ENCODE measurements at places on chromosomes 1 and 21.

DNA sequence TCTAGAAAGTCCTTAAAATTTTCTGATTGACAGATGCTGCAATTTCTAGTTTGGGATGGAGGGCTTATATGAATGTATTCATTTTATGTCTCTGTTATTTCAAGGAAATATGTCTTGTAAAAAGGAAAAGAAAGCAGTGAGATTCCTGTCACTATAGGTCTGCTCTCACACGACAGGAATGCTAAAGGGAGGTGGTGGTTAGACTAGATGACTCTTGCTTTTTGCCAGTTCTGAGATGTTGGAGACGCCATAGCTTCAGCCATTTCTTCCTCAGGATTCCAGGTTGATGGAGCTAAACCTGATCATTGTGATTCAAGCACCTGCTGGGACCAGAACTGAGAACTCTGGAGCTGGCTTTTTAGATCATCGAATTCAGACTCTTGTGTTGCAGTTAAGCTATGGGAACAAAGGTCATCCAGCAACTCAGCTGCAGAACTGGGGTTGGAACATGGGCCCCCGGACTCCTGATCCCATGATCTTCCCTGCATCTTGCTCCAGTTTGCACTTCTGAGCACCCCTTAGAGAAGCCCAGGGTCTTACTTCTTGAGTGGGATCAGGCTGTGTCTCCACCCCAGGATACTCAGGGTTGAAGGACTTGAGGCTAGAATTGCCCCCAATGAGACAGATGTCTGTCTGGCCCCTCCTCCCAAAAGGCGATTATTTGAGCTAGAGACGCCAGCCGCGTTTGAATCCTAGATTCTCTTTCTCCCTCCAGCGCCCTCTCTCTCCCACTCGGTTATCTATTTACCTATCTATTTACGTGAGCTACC, 46.7 kb upstream of the FOXO6 start:
- DNase-seq: no peak

DNA sequence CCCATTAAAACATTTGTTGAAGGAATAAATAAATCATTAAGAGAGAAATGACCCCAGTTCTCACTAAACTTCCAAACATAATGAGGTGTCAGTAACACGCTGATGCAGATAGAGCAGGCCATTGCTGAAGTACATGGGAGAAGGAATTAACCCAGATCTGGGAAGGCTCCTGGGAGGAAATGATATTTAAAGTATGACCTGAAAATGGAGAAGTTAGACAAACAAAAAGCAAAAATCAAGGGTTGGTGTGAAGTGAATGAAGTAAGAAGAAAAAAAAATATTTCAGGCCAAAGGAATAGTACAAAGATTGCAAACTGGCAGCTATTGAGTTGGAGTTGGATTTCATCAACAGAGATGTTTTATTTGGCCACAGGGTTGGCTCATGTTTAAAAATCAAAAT, 71.4 kb downstream of the RGS2 start:
- DNase-seq: no peak

DNA sequence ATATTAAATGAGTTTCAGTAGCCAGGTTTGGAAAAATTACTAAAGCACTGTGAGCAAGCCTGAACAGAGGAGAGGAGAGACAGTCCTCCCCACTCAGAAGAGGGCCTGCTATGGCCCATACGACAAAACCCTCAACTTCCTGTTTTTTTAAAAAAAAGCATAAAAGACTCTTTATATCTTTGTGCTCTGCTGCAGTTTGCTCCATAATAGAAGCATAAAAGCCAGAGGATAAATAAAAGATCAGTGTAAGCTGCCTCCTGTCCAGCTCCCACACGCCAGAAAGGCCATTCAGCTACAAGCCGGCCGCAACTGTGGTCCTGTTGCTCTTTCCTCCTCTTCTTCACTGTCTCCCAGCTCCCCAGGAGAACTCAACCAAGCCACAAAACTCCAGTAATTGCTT, 37.8 kb downstream of the NID1 start:
- DNase-seq: no peak

GRCh38 chr1:157380523-157380922, 171.8 kb downstream of the FCRL5 start:
- DNase-seq: no peak

- DNase-seq: no peak
Observed at GRCh38 chr1:36560177-36560576, 77.5 kb upstream of the CSF3R start.

GRCh38 chr1:231159963-231160761, 1.7 kb upstream of the TRIM67 start:
- no peak for DNase-seq

GRCh38 chr1:91900562-91900961, 14.6 kb upstream of the TGFBR3 start:
- no peak for DNase-seq

- DNase-seq: no peak
Observed at GRCh38 chr1:192311281-192311680, 5.5 kb upstream of the RGS21 start.

GRCh38 chr1:3276341-3276800, 178.1 kb upstream of the ARHGEF16 start:
- DNase-seq: no peak

DNA sequence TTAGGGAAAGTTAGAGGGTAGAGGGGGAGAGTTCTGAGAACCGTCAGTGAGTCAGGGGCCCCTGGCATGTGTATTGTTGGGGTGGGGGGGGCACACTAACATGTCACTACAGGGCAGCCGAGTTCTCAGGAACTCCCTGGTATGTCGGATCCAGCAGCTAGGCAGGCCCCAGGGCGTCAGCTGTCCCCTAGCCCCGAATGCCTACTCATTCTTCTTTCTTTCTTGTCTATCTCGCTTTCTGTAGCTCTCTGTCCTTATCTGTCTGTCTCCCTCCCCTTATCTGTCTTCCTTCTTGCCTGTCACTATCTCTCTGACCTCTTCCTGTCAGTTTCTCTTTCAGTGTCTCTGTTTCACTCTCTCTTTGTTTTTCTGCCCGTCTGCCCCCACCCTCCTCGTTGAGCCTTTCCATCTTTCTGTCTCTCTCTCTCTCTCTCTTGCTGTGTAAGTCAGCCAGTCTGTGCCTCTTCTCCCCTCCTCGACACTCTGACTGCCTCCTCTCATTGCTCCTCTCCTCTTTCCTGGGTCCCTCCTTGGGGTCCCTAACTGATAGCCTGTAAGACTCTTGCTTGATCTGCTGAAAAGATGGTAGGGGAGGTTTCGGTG, 2.4 kb downstream of the NTRK1 start:
- DNase-seq: no peak

- no peak for DNase-seq
Observed at GRCh38 chr1:23801338-23801748, 789 bp upstream of the GALE start.

GRCh38 chr1:153795330-153795837, 20.2 kb downstream of the SLC27A3 start:
- DNase-seq: no peak

- peak; percentile 9 for DNase-seq
Observed at GRCh38 chr21:37367703-37368540, 1.3 kb downstream of the DYRK1A start.

DNA sequence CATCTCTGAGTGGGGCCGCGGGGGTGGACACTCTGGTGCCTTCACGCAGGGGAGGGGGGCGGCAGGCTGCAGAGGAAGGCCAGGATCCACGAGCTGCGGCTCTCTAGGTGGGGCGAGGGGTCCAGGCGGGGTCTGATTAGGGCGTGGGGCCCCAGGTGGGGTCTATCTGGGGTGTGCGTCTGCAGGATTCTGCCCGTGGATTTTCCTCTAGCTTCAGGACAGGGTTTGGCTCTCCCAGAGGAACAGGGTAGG, 6.3 kb downstream of the JMJD4 start:
- no peak for DNase-seq

DNA sequence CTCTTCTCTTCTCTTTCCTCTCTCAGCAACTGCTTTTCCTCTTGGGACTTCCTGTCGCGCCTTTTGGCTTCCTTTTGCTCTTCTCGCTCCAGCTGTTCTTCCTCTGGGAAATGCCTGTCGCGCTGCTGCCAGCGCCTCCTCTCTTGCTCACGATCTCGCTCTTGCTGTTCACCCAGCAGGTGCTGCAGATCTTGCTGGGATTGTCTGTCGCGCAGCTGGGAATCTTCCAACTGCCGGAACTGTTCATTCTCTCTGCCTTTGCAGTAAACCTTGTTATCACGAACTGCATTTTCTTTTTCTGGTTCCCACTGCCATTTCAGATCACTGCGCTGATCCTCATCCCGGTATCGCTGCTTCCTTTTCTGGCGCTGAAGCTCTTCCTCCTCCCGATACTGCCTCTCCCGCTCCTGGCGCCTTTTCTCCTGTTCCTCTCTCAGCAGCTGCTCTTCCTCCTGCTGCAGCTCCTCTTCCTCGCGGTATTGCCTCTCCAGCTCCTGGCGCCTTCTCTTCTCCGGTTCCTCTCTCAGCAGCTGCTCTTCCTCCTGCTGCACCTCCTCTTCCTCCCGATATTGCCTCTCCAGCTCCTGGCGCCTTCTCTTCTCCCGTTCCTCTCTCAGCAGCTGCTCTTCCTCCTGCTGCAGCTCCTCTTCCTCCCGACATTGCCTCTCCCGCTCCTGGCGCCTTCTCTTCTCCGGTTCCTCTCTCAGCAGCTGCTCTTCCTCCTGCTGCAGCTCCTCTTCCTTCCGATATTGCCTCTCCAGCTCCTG, 5.8 kb downstream of the TCHH start:
- DNase-seq: no peak

DNA sequence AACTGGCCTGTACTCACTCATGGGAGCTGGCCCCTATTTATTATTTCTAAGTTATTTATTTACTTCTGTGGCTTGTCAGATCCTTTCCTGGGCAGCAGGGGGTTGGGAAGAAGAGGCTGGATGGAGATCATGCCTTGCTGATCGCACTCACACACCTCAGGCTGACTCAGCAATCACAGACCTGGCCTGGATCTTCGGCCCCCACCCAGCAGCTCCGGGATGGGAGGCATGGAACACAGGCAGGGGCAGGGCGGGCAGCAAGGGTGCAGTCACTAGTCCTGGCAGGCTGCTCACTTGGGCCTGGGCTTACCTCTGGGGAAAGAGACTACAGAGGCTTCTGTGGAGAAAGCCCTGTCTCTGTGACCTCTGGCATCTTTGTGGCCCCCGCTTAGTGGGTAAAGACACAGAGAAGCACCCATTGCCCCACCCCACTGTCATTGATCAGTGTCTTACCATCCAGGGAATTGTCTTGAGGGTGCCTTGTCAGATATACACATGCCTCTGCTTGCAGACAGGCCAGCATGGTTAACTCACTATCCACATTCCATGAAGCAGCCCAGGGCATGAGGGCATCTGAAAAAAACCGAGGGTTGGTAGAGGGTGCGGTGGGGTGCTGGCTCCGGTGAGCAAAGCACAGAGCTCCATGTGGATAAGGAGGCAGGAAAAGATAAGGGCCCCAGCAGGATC, 3.7 kb downstream of the ARTN start:
- DNase-seq: no peak

- DNase-seq: no peak
Observed at GRCh38 chr21:43879348-43880110, 14.5 kb downstream of the AGPAT3 start.

DNA sequence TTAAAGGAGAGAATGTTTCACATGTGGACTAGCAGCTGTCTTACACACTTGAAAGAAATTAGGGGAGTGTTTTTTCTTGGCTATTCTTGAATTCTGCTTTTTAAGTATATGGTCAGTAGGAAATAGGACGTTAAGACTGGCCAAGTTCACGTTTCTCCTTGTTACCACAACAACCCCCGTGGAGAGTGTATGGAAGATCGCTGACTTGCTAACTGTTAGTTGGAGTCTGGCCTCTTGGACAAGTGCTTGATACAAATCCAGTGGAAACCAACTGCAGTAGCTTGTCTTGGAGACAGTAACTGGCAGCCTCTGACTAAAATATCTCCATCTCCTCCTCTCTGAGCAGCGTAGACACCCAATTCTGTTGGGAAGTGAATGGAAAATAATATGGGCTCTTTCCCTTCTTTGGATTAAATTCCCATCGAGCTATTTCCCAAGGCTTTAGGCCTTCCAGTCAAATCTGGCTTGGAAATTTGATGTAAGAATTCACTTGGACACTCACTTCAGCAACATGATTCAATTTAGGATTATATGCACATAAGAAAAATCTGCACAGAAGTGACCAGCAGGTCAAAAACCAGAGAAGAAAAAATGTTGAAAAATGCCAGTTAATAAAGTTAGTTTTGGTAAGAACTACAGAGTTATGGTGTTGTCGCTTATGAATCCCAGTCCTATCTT, 3.6 kb upstream of the NFIA start:
- DNase-seq: no peak

GRCh38 chr1:178119628-178120027, 25.7 kb downstream of the RASAL2 start:
- no peak for DNase-seq

- no peak for DNase-seq
Observed at GRCh38 chr1:93997756-93998155, 88.5 kb upstream of the GCLM start.

DNA sequence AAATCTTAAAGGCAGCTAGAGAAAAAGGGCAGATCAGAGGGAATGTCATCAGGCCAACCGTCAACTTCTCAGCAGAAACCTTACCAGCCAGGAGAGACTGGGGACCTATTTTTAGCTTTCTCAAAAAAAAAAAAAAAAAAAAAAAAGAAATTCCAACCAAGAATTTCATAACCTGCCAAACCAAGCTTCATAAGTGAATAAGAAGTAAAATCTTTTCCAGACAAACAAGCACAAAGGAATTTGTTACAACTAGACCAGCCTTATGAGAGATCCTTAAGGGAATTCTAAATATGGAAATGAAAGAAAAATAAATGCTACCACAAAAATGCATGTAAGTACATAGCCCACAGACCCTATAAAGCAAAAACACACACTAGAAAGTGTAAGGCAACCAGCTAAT, 267.7 kb downstream of the AKT3 start:
- no peak for DNase-seq

DNA sequence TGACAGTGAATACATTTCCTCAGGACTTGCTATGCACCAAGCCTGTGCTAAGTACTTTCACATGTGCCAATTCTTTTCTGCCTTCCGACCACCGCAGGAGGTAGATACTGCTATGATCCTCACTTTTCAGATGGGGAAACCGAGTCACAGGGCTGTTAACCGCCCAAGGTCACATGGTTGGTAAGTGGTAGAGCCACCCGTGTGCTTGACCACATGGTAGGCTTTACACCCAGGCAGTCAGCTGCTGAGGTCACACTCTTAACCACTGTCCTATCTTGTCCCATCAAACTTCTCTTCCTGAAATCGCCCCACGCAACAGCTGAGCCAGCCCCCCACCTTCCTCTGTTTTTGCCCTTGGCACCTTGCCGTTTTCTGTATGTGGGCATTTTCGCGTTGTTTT, 31.0 kb upstream of the SDHB start:
- DNase-seq: no peak

GRCh38 chr1:226739696-226740065, 599 bp upstream of the ITPKB start:
- DNase-seq: no peak

- no peak for DNase-seq
Observed at GRCh38 chr21:42031816-42032215, 21.7 kb upstream of the ZBTB21 start.

DNA sequence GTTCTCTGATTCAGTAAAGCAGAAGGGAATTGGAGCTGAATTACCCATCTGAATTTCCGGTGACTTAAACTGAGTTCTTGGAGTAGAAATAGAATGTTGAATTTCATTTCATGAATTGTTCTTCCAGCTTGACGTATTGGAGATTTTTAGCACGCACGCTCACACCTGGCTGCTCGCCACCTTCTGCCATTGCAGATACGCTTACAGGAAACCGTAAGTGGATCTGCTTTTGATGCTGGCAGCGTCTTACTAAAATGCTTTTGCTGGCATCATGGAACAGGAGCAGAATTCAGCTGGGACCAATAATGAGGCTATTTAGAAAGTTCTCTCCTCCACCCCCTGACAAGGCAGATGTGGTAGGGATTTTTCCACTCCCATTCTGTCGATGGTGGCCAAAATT, 17.7 kb upstream of the ELAVL4 start:
- no peak for DNase-seq

GRCh38 chr1:216248628-216249027, 174.6 kb downstream of the USH2A start:
- no peak for DNase-seq

Data from stimulated activated CD4-positive, alpha-beta T cell treated with anti-CD3 and anti-CD28 coated beads, Interleukin-1b, Interleukin-23, amount 100 ng/mL, for 1 hour (primary cell).